ENCODE measurements at places on chromosomes 1 and 21.

DNA sequence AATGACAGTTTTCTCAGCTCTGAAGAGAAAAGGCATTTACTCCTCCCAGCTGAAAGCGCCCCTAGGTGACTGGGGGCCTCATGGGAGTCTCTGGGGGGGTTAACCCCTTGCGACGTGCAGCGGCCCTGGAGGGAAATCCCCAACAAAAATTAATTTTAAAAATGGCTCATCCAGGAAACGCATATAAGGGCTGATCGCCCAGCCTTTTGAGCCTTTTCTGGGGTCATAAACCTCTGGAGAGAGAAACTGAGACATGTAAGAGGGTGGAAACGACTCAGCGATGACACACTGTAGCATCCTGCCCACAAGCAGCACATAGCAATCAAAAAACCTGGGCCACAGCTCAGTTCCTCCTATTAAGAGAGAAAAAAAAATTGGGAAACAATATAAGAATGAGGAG is 20.4 kb upstream of the HPDL start:
- no peak for DNase-seq

DNA sequence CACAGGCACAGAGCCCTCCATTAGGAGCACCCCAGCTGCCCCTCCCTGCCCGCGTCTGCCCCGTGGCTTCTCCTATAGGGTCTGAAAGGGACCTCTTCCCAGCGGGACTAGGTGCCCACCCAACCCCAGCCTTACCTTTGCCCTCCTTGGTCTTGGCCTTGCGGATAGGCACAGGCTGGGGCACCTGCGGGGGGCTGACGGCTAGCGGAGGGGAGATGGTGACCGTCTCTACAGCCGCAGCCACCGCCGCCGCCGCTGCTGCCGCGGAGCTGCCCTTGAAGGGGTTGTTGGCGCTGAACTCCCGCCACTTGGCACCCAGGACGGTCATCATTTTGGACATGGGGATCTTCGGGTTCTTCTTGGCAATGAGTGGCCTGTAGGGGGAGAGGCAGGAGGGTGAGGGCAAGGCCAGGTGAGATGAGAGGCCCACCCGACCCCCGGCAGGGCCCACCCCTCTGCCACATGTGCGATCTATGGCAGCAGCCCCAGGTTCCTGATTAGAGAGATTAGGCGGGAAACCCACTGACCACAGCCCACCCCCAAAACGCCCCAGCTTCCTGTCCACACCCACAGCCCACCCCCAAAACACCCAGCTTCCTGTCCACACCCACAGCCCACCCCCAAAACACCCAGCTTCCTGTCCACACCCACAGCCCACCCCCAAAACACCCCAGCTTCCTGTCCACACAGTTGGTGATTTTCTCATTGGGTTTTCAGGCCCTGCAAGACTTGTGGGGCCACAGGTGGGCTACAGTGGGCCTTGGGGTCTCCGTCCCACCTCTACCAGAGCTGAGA is 25.4 kb downstream of the CHD5 start:
- no peak for DNase-seq

- DNase-seq, result no peak
Measured at GRCh38 chr21:39645331-39645730, 32.6 kb downstream of the B3GALT5 start.

- no peak for DNase-seq
Measured at GRCh38 chr1:235649368-235650163, at the start of gene GNG4. Gene GNG4, minus strand, starts transcription at chr1:235649784. Its CDS starts 65,946 bp downstream, at chr1:235583838.

DNA sequence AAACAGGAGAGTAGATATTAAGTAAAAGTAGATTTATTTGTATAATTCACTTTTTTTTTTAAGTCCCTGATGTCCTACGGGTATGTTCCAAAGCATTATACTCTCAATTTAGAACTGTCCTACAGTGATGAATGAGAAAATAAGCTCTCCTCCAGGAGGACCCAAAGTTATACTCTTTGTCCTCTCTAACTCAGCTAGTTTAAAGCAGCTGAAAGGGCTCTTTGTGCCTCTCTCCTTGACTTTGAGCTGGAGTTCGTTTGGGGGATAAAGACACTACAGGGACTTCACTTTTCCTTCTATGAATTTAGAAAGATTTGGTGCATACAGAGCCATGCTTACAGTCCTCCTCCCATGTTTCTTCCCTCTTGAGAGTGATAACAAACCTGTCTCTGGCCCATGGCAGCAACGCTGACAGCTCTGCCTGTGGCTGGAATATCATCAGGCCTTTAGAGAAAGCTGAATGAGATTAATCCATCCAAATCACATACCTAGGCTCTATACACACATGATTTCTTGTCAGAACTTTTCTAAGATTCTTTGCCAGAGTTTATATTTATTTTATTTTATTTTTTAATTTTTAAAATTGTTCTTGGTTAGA is 134.3 kb downstream of the PIK3R3 start:
- no peak for DNase-seq

DNA sequence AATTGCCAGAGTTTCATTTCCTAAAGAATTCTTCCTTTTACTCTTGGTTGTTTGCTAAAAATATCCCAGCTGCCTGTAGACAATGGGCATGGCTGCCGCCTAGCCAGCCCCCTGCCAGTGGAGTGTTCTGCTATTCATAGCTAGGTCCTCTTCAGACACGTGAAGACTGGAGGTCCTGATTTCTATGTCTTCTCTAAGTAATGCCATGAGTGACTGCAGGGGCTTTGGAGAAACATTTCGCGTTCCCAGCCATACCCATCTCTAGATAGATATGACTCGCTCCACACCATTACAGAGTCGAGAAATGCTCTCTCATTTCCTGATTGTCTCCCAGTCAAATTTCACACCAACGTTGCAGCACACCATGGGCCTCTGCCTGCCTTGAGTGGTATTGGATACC is 99.5 kb upstream of the BACE2 start:
- no peak for DNase-seq

GRCh38 chr1:36909946-36910725 is 124.2 kb downstream of the GRIK3 start:
- no peak for DNase-seq

DNA sequence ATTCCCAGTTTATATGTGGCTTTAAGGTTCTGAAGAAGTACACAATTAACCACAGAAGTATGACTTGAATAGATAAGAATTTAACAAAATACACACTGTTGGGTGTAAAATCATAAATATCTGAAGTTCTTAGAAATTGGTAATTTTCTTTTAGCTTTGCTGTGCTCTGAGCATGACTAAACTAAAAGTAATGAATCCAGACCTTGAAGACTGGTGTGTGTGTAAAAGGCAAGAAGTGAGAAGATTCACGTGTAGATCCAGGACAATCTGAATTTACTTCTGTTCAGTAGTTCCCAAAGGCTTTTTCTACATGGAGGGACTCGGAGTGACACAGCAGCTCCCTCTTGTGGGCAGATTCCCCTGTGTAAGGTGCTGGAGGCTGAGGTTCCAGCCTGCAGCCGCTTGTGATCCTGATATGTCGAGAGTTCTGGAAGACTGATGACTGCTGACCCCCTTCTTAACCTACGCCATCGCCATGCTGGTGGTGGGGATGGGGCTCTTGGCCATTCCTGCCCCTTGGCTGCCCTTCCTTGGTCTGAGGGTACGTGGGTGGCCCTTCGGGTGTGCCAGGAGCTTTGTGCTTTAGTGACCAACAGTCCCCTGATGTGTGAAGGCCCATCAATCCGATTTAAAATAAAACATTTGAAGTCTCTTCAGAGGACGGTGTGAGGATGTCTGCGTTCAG is 62.7 kb downstream of the ADARB1 start:
- DNase-seq, result no peak

GRCh38 chr21:35711661-35712060 is 348.7 kb downstream of the SETD4 start:
- no peak for DNase-seq

GRCh38 chr1:42358791-42359190 is 21.8 kb upstream of the RIMKLA start:
- DNase-seq, result no peak

- DNase-seq, result no peak
Measured at GRCh38 chr1:46807046-46807972, 8.5 kb downstream of the CYP4B1 start.

GRCh38 chr21:46025113-46025770 is 43.7 kb downstream of the COL6A1 start:
- no peak for DNase-seq

DNA sequence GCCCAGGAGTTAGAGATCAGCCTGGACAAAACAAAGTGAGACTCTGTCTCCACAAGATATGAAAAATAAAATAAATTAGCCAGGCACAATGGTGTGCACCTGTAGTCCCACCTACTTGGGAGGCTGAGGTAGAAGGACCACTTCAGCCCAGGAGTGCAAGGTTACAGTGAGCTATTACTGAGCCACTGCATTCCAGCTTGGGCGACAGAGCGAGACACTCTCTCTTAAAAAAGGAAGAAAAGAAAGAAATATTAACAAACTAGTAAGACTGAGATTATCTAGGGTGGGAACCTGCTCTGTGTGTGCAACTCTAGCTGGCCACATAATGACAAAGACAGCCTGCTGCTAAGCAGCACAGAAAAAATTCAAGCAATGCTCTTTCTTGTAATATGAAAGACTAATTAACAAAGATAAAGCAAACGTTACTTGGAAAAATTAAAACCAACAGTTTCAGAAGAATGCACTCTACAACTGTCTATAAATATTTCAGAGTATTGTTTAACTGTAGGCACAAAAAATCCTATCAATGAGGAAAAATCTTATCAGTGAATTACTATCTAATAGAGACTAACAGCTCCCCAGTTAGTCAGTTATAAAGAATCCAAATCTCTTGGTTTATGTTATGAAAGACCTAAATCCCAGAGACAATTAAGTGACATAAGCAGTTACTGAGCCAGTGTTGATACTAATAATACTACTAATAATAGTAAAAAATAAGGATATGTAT is 74.5 kb downstream of the ENAH start:
- no peak for DNase-seq

- DNase-seq, result no peak
Measured at GRCh38 chr1:199411506-199411905, 616.0 kb upstream of the NR5A2 start.

DNA sequence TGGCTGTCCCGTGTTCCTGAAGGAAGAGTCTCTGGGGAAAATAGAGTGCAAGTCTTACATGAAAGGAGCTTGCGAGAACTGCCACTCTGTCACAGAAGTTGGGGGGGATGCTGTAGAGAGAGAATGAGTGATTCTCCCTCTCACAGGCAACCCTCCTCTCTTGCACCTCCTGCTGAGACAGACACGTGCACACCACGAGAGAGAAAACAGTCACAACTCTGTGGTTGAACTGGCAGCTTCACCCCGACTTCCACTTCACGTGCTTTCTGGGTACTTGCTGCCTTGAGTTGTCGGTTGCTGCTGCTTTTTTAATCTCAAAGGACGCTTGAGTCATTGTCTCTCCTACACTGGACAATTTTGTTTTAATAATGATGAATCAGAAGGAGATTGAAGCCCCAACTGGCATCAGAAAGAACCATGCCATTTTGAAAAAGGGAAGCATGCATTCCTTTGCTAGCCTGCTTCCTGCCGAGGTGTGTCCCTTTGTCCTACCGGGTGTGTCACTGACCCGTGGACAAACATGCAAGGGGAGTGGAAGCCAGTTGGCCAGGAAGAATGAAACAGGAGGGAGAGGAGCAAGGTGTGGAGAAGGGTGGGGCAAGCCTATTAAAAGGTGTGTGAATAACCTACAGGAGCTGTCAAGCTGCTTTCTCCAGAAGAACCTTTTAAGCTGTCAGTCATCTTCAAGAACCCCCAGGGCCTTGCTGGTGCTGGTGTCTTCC is 164.2 kb downstream of the CACNA1E start:
- no peak for DNase-seq

DNA sequence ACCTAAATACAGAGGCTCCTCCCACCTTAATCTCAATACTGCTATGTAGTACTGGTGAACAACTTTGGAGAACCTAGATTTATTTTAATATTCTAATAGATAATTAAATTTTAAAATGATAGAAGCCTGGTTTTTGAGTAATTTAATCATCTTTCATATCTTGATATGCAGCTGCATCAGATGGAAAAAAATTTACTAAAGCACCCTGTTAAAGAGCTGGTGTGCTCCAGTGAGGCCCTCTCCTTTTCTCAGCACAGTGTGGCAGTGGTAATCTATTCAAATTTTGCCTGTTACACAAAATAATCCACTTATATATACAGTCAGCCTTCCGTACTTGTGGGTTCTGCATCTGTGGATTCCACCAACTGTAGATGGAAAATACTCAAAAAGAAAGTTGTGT is 82.8 kb downstream of the LRRC8C start:
- no peak for DNase-seq

GRCh38 chr21:35783721-35784120 is 276.6 kb downstream of the SETD4 start:
- DNase-seq, result no peak

DNA sequence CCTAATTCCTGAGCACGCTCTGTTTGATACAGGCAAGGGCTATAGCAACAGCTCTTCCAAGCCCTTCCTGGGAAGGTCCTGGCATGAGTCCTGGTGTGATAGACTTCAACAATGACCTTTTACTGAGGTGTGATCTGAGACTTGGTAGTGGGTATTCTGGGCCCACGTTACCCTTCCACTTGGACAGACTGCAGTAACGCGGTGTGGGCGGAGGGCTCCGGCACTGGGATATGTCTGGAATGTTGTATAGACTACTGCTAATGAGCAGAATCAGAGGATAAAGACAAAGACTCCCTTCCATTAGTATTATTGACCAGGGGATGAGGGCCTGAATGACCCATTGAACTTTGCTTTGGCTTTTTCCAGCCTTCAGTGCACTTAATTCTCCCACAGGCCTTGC is 262.3 kb downstream of the RWDD3 start:
- DNase-seq, result no peak

DNA sequence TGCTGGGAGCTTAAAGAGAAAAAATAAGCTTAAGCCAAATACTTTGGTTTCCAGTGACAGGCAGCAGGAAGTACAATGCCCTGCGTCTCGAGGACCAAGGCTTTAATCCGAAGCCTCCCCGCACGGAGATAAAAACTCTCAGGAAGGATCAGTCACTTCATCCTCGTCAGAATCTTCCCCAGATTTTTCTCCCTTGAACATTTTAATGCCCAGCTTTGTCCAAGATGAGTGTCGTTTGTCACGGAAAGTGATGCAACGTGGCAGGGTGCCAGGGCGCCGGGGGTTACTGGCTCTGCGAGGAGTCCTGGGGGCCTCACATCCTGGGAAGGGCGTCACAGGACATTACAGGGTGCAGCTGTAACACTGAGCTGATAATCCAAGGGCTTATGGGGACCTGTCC is 25.2 kb upstream of the PCBP3 start:
- no peak for DNase-seq

DNA sequence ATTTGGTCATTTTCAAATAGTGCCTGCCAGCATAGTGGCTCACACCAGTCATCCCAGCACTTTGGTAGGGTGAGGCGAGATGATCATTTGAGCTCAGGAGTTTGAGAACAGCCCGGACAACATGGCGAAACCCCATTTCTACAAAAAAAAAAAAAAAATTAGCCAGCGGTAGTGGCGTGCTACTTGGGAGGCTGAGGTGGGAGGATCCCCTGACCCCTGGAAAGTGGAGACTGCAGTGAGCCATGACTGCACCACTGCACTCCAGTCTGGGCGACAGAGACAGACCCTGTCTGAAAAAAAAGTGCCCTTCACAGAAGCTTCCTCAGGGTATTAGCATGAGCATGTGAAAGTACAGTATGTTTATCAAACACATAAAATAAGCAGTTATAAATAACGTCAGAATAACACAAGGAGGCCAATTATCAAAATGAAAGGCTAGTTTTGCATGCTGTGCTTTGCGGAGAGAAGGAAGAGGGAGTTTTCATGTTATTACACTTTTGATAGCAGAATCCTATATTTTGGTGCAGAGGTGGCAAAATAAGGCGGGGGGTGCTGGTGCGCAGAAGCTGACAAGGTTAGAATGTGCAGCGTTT is 781 bp upstream of the METTL13 start:
- no peak for DNase-seq

GRCh38 chr21:36481639-36482038 is 1.7 kb upstream of the CLDN14 start:
- DNase-seq, result no peak

Data from stimulated activated CD8-positive, alpha-beta memory T cell treated with anti-CD3 and anti-CD28 coated beads, Interleukin-4, amount 100 ng/mL, for 1 hour (primary cell).